CD4-positive, CD25-positive, alpha-beta regulatory T cell (primary cell): ENCODE measurements at places on chromosomes 7 and 10. TPM values are rescaled to one million over a fixed set of nuclear protein-coding genes. Genes with fewer than 3 reads are reported as not detected.

TMEM270 gene
- not detected for total RNA-seq

MRLN gene
- total RNA-seq, result not detected

PNLIP gene
- not detected for total RNA-seq

GIMAP4 gene
- total RNA-seq, result 90.1 TPM

ADCYAP1R1 gene
- total RNA-seq, result not detected

- DNase-seq, result no peak
Observed at GRCh38 chr10:119378737-119379067, 163.8 kb downstream of the RGS10 start.

DNA sequence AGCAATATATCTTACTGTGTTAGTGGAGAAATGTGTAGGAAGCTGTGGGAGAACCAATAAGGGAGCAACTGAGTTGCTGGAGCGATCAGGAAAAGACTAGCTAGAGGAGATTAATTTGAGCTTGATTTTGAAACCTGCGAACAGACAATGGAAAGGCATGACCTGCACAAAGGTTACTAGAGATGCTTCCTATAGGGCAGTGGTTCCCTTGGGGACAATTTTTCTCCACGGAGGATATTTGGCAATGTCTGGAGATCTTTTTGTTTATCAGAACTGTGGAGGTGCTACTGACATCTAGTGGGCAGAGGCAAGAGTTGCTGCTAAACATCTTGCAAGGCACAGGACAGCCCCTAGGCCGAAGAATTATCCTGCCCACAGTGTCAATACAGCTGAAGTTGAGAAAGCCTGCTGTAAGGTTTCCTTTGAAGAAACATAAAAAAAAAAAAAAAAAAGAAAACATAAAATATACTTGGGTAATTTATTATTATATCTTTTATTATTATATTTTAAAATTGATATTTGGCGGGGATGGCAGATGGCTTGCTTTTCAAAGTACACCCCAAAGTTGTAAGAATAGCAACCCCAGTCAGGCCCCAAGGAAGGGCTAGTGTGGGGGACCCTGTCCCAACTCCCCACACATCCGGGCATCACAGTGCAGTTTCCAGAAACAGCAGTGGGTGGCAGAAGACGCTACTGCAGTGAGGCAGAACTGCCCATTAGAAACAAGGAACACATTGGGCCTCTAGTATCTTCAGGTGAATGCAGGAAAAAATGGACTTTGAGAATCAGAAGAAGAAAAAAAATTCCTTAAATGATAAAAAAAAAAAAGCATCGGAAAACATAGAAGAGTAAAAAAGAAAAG, 481.6 kb downstream of the SH2D4B start:
- no peak for DNase-seq

- DNase-seq, result no peak
Observed at GRCh38 chr10:6539833-6540232, 40.2 kb downstream of the PRKCQ start.

GRCh38 chr7:20561908-20562307, 53.6 kb upstream of the ABCB5 start:
- no peak for DNase-seq

- DNase-seq, result no peak
Observed at GRCh38 chr7:15130666-15131541, 228.4 kb upstream of the DGKB start.

DNA sequence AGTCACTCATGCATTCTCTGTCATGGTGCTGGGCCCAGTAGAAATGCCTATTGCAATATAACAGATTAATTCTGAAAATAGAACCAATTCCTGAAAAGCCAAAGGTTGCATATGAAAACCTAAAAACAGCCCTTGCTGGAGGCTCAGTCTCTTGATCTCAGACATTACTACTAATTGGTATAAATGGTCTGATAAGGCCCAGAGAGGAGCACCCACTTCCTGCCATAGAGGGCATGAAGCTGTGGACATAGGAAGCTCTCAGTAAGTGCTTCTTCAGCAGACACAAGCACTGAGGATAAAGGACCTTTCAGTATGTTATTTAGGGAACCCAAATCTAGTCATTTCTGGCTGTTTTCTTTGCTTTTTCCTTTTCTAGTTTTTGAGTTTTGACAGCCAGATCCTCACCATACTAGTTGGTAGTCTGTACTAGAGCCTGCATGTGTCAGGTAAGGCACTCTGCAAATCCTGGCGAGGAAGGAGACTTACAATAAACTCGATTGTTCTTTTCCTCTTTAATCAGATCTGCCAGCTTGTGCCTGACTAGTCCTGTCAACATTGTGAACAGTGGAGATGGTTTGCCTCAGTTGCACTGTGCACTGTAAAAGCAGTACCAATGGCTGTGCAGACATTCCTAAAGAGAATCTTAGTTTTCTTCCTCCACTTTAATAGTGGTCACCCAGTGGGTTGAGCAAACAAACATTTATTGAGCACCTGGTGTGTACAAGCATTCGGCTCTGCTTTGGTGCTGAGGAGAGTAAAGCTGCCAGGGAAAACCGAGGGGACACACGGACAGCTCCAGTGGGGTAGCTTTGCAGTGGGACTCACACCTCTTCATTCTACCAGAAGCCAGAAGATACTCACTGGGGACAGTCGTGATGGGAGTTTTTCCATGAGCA, 140.9 kb downstream of the CHN2 start:
- no peak for DNase-seq

DNA sequence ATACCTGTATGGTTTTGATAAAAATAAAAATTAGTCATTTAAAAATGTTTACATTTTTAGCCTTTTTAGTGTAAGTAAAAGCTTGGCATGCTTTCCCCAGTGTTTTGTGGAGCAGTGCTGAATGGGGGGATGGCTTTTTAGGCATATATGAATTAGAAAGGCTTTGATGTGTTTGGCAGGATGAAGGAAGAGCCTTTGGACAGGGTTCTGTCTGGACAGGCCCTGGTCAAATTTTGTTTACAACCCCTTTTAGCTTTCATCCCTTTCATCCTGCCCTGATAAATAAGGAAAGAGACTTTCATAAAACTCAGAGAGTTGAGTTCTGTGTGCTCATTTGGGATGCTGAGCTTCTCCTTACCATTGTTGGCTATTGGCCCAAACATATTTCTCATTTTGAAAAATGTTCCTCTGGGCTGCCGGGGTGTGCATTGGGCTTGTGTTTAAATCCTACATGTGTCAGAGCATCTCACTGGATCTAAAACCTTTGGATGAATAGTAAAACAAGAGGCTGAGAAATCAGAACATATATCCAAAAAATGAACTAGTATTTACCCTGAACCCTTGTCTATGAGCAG, 68.1 kb upstream of the PHYHIPL start:
- DNase-seq, result no peak

- no peak for DNase-seq
Observed at GRCh38 chr7:31958226-31958625, 112.0 kb downstream of the PDE1C start.

- DNase-seq, result no peak
Observed at GRCh38 chr10:81674941-81675340, 200.1 kb upstream of the NRG3 start.

GRCh38 chr10:2556883-2557282, 510.5 kb upstream of the PFKP start:
- no peak for DNase-seq

- DNase-seq, result no peak
Observed at GRCh38 chr10:15300697-15301096, 70.4 kb downstream of the FAM171A1 start.

- DNase-seq, result no peak
Observed at GRCh38 chr10:102962267-102962666, 44.2 kb downstream of the CNNM2 start.

DNA sequence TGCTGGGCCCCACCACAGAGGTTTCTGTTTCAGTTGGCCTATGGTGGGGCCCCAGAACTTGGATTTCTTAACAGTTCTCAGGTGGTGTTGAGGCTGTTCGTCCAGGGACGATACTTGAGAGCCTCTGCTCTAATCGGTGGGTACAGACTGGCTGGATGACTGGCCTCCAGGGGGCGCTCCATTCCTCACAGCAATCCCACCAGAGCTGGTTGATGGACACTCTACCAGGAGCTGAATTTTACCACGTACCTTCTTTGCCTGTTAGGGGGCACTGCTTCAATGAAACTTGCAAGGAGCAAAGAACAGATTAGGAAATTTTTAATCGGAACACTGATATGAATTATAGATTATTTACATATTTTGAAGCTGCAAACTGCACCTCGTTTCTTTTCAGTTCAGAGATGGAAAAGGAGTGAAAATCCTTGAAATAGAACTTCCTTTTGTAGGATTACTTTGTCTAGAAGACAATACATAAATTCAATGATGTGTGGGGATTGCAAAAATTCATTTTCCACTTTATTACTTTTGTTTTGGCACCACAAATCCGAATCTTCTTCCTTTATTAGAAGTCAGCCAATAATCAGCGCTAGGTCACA, 44.8 kb downstream of the KBTBD2 start:
- DNase-seq, result peak; percentile 90
